Dermis blood vessel endothelial cell (primary cell): ENCODE measurements at places on chromosomes 11 and 22. TPM values are rescaled to one million over a fixed set of nuclear protein-coding genes. Genes with fewer than 3 reads are reported as not detected.

The ANO3 gene
- total RNA-seq, result not detected in 2 replicates

The MUC2 gene
- total RNA-seq, result not detected in 2 replicates

The C22orf42 gene
- total RNA-seq, result not detected in 2 replicates

The OR51I1 gene
- not detected in 2 replicates for total RNA-seq

The ROBO3 gene
- 8.8 and 17.2 TPM in 2 replicates for total RNA-seq

The PARVG gene
- total RNA-seq, result 0.34 and 0.51 TPM in 2 replicates

GRCh38 chr11:110249066-110249465 lies 47.3 kb downstream of the RDX start:
- peak; percentile 22 for DNase-seq

DNA sequence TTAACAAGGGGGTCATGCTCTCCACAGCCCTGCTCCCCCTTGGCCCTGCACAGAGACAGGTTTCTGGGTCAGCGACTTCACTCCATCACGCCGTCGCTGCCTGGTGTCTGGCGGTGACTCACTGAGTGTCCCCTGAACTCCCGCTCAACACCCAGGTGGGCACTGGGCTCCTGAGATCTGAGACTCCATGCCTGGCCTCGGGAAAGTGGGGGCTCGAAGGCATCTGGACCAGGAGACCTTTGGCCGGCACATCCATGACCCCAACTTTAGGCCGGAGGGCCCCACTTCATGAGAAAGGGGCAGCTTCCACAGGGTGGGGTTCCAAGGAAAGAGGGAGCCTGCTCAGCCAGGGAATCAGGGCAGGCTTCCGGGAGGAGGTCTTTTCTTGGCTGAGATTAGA lies 79.3 kb upstream of the PRR5 start:
- DNase-seq, result no peak

- peak; percentile 83 for DNase-seq
Observed at GRCh38 chr11:44036811-44037657, 10.7 kb upstream of the ACCSL start.

DNA sequence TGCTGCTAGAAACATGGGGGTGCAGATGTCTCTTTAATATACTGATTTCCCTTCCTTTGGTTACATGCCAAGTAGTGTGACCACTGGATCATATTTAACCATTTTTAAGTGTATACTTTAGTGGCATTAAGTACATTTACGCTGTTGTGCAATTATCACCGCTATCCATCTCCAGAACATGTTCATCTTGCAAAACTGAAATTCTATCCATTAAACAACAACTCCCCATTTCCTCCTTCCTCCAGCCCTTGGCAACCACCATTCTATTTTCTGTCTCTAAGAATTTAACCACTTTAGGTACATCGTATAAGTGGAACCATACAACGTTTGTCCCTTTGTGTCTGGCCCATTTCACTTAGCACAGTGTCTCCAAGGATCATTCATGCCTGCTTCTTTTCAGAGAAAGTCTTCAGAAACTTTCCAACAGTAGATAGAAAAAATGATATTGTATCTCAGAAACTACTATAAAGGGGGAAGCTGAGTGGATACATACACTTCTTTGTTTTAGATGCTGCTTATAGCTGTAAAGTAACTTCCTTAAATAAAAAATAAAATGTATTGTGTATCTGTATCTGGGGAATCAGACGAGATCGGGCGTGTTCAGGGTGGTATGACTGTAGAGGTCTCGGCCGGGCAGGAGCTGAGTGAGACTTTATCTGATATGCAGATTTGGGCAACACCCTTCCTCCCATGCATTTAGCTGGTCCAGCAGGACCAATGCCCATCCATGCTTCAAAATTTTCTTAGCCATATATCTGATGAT lies 44.6 kb upstream of the ZBED5 start:
- no peak for DNase-seq

DNA sequence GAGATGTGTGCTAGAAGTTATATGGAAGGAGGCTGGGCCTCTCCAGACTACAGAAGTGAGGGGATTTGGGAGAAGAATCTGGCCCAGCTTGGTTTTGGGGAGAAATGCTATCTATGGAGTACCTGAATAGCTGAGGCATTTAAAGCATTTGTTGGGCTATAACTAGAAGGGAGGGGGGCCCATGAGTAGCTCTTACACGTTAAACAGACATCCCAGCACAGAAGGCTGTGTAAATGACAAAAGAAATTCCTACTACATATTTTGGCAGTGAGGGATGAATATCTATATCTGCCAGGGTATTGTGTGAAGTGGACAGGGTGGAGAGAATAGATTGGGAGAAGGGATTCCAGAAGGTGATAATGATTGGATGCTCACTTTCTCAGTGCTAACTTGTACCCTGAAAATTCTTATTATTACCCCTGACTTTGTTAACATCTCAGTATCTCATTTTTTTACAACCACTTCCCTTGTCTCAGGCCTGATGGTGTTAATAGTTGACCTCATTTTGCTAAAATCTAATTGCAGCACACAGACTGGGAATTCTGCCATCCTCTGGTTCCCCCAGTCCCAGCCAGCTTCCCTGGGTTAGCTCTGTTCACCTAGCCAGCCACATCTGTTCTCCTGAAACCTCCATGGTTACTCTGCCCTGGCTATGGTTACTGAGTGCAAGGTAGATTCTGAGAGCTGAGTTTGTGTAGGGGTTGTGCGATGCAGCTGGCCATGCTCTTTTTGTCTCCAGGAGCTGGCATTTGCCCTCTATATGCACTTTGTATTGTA lies 28.8 kb upstream of the RRM1 start:
- no peak for DNase-seq

GRCh38 chr11:93623920-93624319 lies 37.6 kb upstream of the CEP295 start:
- DNase-seq, result no peak

DNA sequence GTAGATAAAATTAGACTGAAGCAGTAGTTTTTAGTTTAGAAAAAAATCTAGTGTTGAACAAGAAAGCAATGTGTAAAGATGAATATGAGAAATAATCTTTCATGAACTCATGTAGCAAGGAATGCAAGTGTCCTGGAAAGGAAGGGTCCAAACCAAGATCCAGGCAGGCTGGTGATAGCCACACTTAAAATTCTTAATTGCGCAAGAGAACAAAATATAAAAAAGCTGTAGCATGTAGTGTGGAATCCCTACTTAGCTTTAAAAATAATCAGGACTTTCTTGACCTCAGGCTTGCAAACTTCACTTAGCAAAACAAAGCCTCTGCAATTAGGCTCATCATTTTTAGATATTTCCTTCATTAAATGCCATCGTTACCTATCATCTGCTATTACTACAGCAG lies 2186.1 kb upstream of the RAG2 start:
- DNase-seq, result no peak

- DNase-seq, result no peak
Observed at GRCh38 chr11:12897390-12897789, 111.7 kb upstream of the RASSF10 start.

DNA sequence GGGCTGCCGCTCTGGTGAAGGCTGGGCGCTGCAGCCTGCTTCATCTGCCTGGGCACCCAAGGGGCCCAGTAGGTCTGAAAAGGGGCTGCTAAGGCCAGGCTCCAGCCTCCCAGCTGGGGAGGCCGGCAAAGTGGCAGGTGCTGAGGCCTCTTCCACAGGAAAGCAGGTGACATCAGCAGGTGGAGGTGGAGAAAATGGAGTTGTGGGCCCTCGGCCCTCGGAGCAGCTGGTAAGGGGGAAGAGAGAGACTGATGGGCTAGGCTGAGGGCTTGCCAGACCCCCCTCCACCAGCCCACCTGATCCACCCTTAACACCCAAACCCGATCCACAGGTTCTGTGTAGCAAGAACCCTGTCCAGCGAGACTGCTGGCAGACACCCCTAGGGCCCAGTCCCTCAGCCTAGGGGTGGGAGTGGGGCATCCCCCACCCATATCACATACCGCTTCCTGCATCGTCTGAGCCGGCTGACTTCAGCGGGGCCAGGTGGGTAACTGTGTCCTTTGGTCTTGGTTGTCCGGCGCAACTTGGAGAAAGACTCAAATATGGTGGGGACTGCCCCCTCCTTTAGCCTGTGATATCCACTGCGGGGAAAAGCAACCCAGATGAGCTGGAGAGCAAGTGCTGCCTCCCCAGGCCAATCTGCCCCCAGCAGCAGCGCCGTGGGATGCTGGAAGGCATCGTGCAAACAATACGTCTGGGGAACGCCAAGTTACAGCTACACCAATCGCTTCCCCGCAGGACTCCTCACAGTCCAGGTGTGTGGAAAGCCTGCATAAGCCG lies 1.5 kb downstream of the THAP7 start:
- peak; percentile 23 for DNase-seq

DNA sequence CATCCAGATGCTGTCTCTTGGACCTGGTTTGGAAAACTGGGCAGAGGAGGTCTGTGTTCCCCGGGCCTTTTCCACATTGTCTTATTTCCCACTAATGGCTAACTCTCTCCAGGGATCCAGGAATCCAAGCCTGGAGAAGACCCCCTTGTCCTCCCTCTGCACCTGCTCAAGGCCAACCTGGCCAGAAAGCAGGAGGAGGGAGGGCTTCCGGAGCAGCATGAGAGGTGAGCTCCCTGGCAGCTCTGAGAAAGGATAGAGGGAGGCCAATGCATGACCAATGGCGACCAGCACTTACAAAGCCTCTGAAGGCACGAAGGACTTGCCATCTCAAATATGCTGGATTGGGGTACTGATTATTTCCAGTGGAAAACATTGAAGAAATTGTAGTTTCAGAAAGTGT lies 445.0 kb upstream of the B3GAT1 start:
- DNase-seq, result no peak

DNA sequence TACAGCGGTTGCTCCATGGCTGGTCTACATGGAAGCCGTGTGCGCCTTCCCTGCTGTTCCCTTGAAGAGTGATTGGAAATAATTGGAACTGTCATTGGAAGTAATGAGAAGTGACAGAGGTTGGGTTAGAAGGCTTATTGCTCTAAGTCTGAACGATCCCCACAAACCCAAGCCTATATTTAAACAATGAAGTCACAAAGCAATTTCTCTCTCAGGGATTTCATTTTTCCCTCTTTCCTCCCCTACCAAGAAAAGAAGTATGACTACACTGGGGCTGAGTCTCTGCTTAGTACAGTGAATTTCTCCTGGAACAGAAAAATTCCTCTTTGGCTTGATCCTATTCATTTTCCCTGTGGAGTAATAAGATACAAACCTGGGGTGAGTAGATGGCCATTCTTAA lies 7.8 kb downstream of the CLMP start:
- no peak for DNase-seq

- DNase-seq, result no peak
Observed at GRCh38 chr22:50308986-50309600, 1.6 kb upstream of the PLXNB2 start.

GRCh38 chr11:45144126-45145082 lies 2.0 kb upstream of the PRDM11 start:
- no peak for DNase-seq

DNA sequence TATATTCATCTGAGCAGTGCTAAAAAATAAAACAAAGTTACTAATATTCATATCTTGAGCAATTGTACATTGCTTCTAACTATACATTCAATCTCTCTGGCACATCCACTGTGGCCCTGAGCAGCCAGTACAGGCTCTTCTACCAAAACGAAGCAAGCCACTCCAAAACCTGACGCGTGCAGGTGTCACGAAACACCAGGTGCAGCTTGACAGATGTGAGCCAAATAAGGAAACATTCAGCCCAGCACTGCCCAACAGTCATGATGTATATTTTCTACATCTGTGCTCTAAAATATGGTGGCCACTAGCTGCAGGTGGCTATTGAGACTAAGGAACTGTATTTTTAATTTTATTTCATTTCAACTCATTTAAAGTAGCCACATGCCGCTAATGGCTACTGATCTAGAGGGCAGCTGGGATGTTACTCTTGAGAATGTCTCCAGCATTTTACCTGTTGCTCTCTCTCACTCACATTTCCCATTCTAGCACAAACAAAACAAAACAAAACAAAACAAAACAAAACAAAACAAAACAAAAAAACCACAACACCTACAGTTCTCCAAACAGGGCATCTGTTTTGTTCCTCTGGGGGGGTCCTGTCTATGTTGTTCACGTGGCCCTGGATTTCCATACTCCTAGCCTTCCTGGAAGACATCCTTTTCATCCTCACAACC lies 77.7 kb downstream of the LARGE1 start:
- no peak for DNase-seq

DNA sequence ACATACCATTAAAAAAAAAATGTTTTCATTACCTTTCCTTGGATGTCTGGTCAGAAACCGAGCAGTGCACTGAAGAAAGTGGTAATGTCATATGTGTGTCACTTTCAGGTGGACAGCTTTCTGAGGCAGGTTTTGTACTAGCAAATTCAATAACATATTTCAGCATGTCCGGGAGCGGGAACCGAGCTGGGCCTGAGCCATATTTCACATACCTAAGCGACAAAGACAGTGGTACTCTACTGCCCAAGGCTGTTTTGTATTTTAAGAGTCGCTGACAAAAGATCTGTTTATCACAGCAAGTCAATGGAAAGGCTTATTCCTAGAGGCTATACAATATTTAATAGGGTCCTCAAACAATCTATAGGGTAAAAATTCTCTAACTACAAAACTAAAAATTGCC lies 38.0 kb downstream of the CLDN25 start:
- DNase-seq, result no peak

- DNase-seq, result no peak
Observed at GRCh38 chr22:48756146-48757111, 1071.2 kb downstream of the BRD1 start.

DNA sequence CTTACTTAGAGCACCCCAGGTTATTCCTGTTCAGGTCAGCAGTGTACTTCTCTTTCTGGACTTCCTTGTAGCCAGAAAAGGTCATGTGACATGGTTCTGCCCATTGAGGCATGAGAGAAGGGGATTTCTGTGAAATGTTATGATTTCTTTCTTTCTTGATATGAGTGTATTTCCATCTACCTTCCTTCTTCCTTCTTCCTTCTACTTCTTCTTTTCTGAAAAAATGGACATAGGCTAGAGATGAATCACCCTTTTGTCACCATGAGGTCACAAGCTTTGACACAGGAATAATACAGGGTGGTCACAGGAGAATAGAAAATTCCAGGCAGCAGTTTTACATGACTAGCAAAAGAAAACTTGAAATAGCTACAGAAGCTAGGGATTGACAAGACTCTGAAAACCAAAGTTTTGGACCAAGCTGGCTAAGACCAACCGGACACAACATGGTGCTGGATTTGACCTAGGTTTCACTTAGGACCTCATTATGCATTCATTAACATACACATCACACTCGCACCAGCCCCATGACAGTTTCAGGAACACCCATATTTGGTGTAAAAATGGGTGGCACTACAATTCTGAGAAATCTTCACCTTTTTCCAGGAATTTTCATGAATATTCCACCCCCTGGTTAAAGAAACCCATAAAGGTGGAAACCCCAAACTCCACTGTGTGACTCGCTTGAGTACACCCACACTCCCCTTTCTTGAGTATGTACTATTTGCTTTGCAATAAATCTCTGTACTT lies 21.2 kb upstream of the MAP6 start:
- DNase-seq, result no peak

- DNase-seq, result no peak
Observed at GRCh38 chr22:26670459-26670858, 13.1 kb downstream of the MIAT start.

DNA sequence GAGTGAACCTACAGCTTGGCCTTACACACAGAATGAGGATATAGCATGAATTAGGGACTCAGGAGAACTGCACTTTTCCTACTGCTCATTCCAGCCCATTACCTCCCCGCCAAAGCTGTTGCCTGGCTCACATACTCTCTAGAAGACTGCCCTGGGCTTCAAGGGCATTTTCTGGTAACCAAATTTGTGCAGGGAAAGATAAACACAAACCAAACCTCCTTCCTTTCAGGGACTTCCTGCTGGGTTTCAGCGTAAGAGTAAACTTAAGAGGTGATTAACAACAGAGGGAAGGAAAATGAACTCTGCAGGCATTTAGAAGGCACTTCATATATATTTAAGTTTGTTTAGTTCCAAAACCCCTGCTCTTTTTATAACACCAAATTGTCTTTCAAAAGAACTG lies 194.9 kb downstream of the SWAP70 start:
- DNase-seq, result peak; percentile 47
